ENCODE measurements at places on chromosomes 2 and 18.

DNA sequence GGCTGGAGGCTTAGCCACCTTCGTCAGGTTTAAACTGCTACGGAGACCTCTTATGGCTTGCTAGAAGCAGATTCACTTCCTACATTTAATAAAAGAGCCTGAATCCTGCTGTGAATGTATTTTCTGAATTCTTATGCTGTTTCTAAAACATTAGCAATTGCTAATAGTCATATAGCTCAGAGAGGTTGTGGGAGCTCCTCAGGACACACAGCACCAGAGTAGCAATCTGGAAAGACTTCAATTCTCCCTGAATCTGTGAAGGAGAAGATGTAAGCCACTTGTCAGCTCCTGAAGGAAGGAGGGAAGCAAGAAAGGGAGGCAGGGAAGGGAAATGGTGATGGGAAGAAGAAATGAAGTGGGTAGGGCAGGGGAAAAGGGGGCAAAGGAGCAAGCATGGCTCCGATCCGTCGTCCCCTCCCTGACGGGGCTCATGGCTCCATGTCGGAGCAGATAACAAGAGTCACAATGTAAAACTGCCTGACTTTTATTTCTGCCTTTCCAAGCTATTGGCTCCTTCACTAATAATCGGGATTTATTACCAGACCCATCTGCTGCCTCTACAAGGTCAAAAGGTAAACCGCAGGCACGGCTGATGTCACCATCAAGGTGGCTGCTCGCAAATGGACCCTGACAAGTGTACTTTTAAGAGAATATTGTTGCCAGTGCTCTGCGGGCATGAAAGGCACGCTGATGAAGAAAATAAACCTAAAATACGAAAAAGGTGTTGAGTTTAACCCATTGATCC is 656.0 kb upstream of the SALL3 start:
- DNase-seq: no peak

DNA sequence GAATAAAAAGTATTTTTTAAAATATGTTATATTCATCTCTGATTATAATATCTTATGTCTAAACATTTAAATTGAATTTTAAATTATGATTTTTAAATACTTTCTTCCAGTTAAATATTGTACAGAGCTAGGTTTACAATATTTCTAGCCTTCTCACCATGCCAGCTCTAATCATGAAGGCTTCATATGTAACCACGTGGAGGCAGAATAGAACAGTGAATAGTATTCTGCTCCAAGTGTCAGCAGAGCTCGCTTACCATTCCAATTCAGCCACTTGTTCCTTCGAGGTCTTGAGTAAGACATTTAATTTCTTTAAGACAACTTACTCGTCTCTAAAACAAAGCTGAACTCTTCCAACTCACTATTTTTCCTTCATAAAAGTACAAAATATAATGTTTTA is 871.8 kb downstream of the SUCLG1 start:
- DNase-seq: no peak

DNA sequence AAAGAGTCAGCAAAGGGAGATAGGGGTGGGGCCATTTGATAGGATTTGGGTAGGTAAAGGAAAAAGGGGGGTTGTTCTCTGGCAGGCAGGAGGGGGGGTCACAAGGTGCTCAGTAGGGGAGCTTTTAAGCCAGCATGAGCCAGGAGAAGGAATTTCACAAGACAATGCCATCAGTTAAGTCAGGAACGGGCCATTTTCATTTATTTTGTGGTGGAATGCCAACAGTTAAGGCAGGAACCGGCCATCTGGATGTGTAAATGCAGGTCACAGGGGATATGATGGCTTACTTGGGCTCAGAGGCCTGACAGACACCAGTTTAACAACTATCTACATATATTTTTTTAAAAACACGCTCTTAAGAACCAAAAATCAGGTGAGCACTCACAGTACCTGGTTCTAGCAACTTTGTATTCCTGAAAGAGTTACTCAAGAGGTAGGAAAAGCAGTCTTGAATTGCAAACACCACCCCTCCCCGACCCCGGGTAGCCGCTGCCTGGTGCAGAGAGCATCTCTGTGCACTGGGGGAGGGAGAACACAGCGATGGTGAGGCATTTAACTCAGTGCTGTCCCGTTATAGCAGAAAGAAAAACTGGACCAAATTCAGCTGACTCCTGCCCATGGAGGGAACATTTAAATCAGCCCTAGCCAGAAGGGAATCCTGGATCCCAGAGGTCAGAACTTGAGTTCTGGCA is 414.5 kb upstream of the KLHL29 start:
- no peak for DNase-seq

GRCh38 chr2:227724394-227725039 is at the start of gene SCYGR6:
Gene SCYGR6, minus strand, starts transcription at chr2:227724757. Its CDS starts 0 bp downstream, at chr2:227724757.
- DNase-seq: no peak

GRCh38 chr18:3345452-3345851 is 83.5 kb downstream of the MYL12B start:
- no peak for DNase-seq

- DNase-seq: no peak
Measured at GRCh38 chr18:57480733-57481132, 45.6 kb downstream of the ONECUT2 start.

DNA sequence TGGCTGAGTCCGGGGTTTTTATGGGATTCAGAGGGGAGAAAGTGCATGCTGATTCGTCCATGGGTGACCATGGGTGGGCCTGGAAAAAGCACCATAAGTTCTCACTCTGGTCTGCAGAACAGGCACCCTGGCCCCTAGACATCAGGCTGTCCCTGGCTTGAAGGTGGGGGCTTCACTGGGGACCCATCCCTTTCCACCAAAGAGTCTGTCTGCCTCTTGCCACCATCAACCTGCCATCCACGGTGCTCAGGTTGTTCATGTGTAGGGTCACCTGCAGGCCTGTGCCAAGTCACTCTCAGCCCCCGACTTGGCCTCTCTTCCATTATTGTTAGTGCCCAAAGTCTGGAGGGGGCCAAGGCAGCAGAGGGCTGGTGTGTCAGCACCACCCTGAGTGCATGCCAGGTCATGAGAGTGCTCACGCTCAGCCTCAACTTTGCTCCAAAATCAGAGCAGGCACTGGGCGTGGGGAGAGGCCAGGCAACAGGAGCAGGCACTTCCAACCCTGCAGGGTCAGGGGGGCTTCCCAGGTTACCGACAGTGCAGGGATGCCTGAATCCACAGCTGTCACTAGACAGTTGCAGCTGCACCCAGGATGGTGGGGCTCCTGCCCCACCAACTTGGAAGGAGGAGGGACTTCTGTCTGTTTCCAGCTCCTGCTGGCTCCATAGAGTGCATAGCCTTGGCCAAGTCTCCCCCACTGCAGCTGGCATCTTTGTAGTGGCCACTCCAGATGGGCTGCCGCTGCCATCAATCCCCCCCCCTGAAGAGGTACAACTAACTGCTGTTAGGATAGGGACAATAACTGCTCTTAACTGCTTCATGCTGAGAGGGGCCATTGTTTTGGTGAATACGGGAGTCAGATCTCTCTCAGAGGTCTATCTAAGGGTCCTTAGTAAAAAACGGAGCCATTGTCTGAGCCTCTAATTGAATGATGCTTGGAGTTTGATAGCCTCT is 209.3 kb downstream of the AKAIN1 start:
- DNase-seq: peak; percentile 7

DNA sequence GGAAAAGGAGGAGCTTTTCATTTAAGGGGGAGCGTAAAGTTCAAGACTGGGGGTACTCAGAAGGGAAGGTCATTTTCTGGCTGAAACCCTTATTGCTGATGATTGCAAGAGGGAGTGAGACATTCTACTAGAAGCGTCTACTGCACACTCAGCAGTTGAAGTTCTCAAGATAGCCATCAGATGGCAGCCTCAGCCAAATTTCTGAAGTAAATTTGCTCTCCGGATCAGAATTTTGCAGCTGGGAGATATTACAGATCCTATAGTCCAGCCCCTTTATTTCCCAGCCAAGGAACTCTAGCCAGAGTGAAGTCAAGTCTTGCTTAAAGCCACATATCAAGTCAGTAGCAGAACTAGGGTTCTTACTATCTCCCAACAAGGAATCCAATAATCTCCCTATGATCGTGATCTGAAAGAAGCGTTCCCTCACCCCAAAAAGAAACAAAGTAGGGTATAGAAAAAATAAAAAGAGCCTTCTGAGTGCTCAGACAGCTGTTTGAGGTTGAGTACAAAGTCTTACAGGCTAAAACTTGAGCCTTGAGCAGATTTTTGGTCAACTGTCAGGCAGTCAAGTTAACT is 24.0 kb downstream of the RAX start:
- DNase-seq: peak; percentile 96

- no peak for DNase-seq
Measured at GRCh38 chr2:113027691-113028090, 22.4 kb downstream of the IL36A start.

GRCh38 chr2:117985092-117985491 is 28.8 kb downstream of the CCDC93 start:
- no peak for DNase-seq

DNA sequence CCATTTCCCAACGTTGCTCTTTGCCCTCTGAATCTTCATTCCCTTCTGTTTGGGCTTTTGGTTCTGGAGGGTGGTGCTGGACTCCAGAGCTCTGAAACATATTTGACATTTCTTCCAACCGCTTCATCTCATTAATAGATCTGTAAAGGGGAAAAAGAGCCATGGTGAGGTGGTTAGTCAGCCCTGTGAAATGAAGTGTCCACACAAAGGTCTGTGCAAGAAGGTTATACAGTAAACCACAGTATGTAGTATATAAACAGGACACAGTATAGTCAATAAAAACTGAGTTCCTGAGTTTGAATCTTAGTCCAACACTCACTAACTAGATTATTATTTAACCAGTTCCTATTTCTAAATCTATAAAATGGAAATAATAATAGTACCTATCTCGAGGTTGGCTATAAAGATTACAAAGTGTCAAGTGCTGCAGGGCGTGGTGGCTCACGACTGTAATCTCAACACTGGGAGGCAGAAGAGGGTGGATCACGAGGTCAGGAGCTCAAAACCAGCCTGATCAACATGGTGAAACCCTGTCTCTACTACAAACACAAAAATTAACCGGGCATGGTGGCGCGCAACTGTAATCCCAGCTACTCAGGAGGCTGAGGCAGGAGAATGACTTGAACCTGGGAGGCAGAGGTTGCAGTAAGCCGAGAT is 13.1 kb downstream of the STARD7 start:
- no peak for DNase-seq

GRCh38 chr2:188949046-188949818 is 24.9 kb upstream of the COL3A1 start:
- no peak for DNase-seq

- no peak for DNase-seq
Measured at GRCh38 chr2:159129824-159130223, 156.7 kb downstream of the WDSUB1 start.

DNA sequence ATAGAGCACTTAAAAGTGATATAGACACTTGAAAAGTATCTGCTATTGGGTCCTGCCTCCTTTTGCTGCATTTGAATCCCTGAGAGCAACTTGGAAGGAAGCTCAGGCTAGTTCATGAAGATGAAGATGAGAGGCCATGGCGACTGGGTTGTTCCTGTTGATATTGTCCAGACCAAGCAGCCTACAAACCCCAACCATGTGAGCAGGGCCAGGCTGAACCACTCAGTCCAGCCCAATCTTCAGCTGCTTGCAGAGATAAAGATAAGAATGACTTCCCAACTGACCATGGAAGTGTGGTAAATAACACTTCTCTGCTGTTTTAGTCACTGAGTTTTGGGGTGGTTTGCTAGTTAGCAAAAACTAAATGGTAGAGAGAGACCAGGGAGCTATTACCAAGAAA is 417.6 kb downstream of the SOX11 start:
- DNase-seq: no peak

DNA sequence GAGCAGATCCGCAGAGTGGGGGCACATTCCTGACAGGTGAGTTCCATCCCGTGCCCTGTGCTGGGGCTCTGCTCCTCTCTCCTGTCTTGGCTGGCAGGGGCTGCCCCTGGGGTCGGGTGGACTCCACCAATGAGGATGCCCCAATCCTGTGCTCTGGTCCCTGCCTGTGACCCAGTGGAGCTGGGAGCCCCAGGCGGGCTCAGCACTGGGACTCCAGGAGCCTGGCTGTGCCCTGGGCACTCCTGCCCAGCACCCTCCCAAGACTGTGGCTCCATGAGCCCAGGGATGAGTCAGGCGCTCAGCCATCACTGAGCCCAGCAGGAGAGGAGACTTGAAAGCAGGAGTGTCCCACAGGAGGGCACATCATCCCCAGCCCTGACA is 53.9 kb downstream of the MBP start:
- no peak for DNase-seq

DNA sequence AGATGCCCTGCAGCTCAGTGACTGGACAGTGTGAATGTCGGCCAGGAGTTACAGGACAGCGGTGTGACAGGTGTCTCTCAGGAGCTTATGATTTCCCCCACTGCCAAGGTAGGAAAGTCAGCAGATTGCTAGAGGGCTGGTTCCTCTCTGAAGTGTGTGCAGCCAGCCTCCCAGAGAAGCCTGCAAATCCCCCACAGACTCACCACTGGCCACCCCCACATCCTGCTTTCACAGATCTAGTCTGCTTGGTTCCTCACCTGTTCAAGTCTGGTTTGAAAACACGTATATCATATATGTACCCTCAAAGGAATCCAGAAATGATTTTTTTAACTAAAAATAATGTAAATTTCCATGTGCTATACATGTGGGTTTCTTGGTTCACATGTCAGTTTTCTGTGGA is 121.1 kb downstream of the LAMA3 start:
- DNase-seq: no peak

DNA sequence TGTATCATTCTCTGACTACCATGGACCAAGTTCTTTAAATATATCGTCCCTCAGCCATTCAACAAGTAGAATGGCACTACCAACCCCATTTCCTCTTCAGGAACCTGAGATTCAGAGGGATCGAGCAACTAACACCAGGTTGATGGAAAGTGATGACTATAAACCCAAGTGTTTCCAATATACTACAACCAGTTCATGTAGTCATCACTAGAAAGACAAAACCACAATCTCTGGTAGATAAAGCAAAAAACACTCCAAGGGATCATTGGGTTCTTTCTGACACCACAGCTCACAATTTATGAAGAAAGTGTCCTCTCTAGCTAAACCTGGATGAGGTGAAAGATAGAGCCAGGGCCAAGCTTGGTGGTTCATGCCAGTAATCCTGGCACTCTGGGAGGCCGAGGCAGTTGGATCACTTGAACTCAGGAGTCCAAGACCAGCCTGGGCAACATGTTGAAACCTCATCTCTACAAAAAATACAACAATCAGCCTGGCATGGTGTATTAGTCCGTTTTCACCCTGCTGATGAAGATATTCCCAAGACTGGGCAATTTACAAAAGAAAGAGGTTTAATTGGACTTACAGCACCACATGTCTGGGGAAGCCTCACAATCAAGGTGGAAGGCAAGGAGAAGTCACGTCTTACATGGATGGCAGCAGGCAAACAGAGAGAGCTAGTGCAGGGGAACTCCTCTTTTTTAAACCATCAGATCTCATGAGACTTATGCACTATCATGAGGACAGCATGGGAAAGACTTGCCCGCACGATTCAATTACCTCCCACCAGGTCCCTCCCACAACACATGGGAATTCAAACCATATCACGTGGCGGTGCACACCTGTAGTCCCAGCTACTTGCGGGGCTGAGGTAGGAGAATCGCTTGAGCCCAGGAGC is 2.2 kb downstream of the CD226 start:
- no peak for DNase-seq

GRCh38 chr2:61543062-61543461 is 4.9 kb upstream of the XPO1 start:
- DNase-seq: no peak

- no peak for DNase-seq
Measured at GRCh38 chr2:15006667-15007066, 374.1 kb downstream of the LRATD1 start.

- no peak for DNase-seq
Measured at GRCh38 chr18:45738660-45739059, 14.7 kb downstream of the SLC14A1 start.
